Stimulated activated CD8-positive, alpha-beta memory T cell treated with anti-CD3 and anti-CD28 coated beads, Interleukin-4, amount 100 ng/mL, for 24 hours (primary cell): ENCODE measurements at places on chromosomes 5 and 9.

- DNase-seq = no peak
Measured at GRCh38 chr9:131394464-131395156, 724 bp downstream of the PRRC2B start.

DNA sequence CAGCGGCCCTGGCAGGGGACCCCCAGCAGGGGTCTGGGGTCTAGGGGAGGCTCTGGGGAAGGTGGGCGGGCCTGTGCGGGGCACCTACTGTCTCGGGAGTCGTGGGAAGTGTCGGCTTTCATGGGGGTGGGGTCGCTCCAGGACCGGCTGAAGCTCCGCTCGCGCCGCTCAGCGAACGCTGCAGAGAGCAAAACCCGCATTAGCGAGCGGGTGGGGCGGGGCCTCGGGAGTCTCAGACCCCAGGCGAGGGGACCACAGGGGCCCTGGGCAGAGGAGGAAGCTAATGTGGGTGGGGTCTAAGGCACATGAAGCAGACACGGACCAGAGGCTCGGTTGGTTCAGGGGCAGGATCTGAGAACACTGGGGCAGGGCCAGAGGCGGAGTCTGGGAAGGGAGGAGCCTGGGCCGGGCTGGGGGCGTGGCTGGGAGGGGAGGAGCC is 5.5 kb downstream of the NSMF start:
- DNase-seq = no peak

- no peak for DNase-seq
Measured at GRCh38 chr5:151469992-151470391, 22.6 kb downstream of the SLC36A1 start.

DNA sequence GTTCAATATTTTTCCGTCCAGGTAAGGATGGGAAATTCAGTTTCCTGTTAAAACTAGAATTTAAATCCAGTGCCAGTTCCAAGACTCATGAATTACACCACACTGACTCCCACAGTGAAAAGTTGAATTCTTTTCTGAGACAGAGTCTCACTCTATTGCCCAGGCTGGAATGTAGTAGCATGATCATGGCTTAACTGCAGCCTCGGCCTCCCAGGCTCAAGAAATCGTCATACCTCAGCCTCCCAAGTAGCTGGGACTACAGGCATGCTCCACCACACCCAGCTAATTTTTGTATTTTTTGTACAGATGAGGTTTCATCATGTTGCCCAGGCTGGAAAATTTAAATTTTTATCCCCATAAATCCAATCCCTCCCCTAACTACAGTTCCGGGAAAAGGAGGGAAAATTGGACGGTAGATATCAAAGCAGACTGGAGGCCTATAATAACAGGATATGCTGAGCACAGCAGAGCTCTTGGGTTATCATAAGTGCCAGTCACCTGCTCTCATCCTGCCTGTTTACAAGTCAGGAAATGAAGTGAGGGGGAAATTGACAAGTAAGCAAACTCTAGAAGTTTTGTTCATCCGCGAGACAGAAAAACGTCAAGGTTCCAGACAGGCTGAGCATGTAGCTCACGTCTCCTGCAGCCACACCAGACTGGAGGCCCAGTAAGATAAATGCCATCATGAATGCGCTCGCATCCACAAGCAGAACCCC is 105.7 kb downstream of the UGCG start:
- DNase-seq = no peak

- DNase-seq = no peak
Measured at GRCh38 chr9:124499216-124499615, 8.0 kb downstream of the NR5A1 start.

DNA sequence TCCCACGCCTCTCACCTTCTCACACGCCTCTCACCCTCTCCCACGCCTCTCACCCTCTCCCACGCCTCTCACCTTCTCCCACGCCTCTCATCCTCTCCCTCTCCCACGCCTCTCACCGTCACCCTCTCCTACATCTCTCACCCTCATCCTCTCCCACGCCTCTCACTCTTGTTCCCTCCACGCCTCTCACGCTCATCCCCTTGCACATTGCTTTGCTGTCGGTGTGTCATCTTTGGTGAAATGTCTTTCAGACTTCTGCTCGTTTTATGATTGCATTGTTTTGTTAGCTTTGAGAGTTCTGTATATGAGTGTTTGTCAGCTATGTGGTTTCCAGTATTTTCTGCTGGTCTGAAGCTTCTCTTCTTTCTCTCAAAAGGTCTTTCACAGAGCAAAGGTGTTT is 102.7 kb downstream of the EHMT1 start:
- DNase-seq = no peak

DNA sequence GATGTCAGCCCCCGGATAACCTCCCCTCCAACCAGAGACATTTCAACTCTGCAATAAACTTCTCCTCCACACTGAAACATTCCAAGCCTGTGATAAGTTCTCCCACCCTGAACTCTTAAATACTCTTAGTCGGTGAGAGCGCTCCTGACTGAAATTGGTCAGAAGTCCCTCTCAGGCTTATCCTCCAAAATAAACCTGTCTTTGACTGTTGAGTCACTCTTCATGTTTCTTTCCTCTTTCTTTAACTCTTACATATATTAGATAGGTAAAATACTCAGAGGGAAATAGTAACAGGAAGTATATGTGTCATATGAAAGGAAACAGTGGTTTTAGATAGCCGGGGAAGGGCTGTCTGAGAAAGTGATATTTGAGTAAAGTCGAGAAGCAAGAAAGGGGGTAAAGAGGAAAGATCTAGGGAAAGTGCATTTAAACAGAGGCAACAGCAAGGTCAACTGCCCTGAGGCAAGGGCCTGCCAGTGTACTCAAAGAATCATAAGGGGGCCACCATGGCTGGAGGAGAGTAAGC is 11.0 kb upstream of the FAM81B start:
- DNase-seq = no peak

- no peak for DNase-seq
Measured at GRCh38 chr5:88875341-88876234, 7.4 kb downstream of the MEF2C start.
